T-cell (primary cell): ENCODE measurements at places on chromosomes 1 and 21.
A peak's percentile ranks its signal among the peaks of the same experiment; 100 is the strongest.

DNA sequence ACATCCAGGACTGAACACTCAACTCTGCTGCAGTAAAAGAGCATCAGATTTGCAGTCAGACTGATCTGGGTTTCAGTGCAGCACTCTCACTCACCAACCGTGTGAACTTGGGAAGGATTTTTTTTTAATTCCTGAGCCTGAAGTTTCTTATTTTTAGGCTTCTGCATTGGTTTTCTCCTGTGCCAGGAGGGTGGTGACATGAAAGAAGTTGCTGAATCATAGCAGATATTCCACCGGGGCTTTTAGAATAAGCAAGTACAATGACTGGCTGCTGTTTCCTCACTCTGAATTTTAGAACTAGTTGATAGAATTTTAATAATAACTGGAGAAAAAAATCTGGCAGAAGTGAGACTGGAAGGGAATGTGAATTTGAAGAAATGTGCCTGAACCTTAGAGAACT, 11.6 kb downstream of the ADAM30 start:
- H3K4me1 ChIP-seq: no peaks in the 10 kb centered on the region
- DNase-seq: no peak
- no peak overlapping the region for H3K4me3 ChIP-seq
- no peaks in the 10 kb centered on the region for H3K36me3 ChIP-seq

DNA sequence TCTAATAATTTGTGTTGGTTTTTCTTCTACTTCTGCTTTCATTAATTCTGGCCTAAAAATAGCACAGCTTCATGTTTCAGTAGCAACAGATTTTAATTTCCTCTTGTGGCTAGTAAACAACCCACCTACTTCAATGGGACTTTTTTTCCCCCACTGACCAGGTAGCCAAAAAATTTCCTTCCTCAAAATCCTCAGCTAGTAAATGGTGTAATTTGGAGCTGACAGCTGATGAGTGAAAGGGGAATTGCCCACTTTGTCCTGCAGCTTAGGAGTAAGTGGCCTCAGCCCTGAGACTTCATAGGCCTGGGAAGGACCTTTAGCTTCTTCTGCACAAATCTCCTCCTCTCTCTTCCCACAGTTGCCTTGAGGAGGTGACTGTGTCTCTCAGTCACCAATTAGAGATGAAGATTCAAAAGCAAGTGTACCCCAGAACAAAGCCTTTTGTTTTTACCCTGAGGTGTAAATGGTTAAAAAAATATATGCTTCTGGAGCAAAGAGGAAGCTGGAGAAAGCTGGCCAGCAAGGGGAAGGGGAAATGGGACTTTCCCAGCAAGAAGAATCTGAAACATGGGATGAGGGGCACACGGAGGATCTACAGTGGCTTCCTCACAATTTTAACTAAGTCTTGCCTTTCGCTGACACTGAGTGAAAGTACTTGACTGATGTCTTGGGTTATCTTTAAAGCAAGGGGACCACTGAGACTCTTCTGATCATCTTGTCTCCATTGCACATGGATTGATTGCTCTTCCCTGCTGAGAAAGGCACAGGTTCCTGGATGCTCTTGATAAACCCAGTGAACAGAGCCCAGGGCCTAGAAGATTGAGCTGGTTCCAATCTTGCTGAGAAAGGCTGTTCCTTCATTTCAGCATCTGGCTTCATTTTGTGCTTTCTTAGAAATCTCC, 35.8 kb upstream of the VCAM1 start:
- no peak for DNase-seq
- no peak overlapping the region for H3K27ac ChIP-seq

GRCh38 chr1:37946703-37947360, at the start of gene INPP5B:
TSS of gene INPP5B (minus strand) at chr1:37947053. CDS start at chr1:37946308, 745 bp downstream.
- H3K27me3 ChIP-seq: no peaks in the 10 kb centered on the region
- H3K27ac ChIP-seq: peak within 1 kb of the TSS; percentile 52
- peaks cover 17% of the 10 kb centered on the region for H3K4me1 ChIP-seq

- DNase-seq: no peak
- H3K27me3 ChIP-seq: no peaks in the 10 kb centered on the region
- H3K36me3 ChIP-seq: no peaks in the 10 kb centered on the region
- H3K4me1 ChIP-seq: peaks cover 8% of the 10 kb centered on the region
- H3K4me3 ChIP-seq: no peak overlapping the region
Observed at GRCh38 chr1:183912265-183912886, 107.5 kb downstream of the RGL1 start.

DNA sequence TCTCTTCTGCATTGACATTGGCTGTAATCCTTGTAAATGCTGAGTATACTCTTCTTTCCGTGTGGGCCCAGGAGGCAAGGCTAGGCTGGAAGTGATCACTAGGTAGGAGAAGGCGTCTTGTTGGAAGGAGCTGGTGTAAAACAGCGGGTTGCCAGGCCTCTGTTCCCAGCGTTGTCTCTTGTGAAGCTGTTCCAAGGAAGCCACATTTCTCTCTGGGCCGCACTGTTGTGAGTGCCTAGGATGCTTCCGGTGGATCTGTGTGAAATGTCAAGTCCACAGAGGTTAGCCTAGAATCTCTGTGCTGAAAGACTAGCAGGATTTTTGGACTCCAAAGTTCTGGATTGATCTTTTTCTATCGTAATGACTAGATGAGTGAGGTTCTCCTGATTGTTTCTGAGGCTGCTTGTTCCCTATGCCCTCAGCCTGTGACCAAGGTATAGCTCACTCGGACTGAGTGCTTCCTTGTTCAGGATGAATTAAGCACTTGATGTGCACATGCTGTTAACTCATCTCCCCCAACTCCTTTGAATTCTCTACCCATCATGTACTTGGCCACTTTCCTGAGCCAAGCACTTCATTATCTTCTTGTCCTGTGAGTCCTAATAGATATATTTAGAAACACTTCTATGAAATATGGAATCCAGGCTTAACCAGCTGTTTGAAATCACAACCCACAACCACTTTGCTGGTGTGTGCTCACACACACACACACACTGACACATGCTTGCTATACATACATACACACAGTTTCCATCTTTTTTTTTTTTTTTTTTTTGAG, 63.3 kb downstream of the PBX1 start:
- no peaks in the 10 kb centered on the region for H3K4me1 ChIP-seq
- DNase-seq: no peak
- H3K4me3 ChIP-seq: no peak overlapping the region

- no peak overlapping the region for H3K27ac ChIP-seq
- H3K27me3 ChIP-seq: no peaks in the 10 kb centered on the region
- H3K4me3 ChIP-seq: no peak overlapping the region
- no peaks in the 10 kb centered on the region for H3K36me3 ChIP-seq
Observed at GRCh38 chr1:212257157-212257556, 28.1 kb upstream of the PPP2R5A start.

- H3K27ac ChIP-seq: no peak overlapping the region
- no peak for DNase-seq
- H3K4me1 ChIP-seq: no peaks in the 10 kb centered on the region
- H3K27me3 ChIP-seq: peaks cover 3% of the 10 kb centered on the region
- H3K4me3 ChIP-seq: no peak overlapping the region
Observed at GRCh38 chr1:59928996-59929395, 2.4 kb upstream of the CYP2J2 start.

DNA sequence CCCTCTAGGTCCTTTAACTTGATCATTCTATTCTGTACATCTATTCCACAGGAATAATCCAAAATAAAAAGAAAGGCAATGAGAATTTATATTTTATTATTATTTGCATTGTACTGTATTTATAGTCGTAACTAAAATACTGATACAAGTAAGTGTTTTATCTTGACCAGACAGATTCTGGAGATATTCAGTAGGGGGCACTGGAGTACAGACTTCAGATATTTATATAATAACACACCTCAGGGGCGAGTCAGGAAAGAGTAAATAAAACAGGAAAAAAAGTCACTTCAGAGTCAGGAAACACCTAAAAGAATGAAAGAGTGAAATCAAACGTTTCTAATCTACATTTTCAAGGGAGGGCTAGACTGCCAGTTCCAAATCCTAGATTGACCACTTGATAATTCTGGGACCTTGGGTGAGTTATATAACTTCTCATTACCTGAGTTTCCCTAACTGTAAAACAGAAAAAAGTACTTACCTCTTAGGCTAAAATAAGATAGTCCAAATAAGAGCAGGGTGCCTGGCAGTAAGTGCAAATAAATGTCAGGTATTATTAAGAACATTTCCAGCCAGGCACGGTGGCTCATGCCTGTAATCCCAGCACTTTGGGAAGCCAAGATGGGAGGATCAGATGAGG, 31.1 kb upstream of the MTF1 start:
- DNase-seq: no peak
- H3K4me3 ChIP-seq: no peak overlapping the region
- H3K27me3 ChIP-seq: no peaks in the 10 kb centered on the region
- H3K4me1 ChIP-seq: no peaks in the 10 kb centered on the region

GRCh38 chr1:5979536-5980313, 12.5 kb downstream of the NPHP4 start:
- peaks cover 4% of the 10 kb centered on the region for H3K4me1 ChIP-seq
- H3K27me3 ChIP-seq: no peaks in the 10 kb centered on the region
- peaks cover 6% of the 10 kb centered on the region for H3K36me3 ChIP-seq
- DNase-seq: no peak
- no peak overlapping the region for H3K4me3 ChIP-seq
- H3K27ac ChIP-seq: no peak overlapping the region

DNA sequence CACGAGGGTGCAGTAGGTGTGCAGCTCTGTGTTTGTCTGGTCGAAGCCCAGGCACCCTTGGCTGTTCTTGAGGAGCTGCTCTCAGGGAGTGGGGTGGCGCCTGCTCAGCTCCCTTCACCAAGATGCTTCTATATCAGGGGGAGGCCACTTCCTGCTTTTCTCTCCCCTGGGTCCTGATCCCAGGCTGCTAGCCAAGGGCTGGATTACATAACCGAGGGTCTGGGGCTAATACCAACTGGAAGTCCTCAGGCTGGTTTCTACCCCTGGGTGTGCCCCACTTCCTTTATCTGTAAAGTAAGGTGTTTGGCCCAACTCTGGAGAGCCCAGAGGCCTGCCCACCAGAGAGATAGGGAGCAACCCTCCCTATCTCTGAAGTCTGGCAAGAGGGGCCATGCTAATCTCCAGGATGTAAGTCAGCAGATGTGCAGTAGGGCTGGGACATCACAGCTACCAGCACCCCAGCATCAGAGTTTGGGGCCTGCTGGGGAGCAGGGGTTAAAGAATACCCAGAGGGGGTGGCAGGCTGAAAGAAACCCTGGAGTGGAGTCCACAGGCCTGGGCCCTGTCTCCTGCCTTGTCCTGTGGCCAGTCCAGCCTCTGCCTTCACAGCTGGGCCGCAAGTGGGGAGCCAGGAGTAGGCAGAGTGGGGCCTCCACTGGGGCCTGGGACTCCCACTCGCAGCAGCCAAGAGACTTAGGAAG, 2.1 kb downstream of the SELENBP1 start:
- H3K36me3 ChIP-seq: no peaks in the 10 kb centered on the region
- no peaks in the 10 kb centered on the region for H3K4me1 ChIP-seq
- peaks cover 7% of the 10 kb centered on the region for H3K27me3 ChIP-seq
- no peak overlapping the region for H3K27ac ChIP-seq
- no peak overlapping the region for H3K4me3 ChIP-seq

GRCh38 chr1:85628791-85629531, 48.4 kb downstream of the CCN1 start:
- H3K27ac ChIP-seq: no peak overlapping the region
- H3K27me3 ChIP-seq: no peaks in the 10 kb centered on the region
- no peak overlapping the region for H3K4me3 ChIP-seq
- H3K36me3 ChIP-seq: no peaks in the 10 kb centered on the region

DNA sequence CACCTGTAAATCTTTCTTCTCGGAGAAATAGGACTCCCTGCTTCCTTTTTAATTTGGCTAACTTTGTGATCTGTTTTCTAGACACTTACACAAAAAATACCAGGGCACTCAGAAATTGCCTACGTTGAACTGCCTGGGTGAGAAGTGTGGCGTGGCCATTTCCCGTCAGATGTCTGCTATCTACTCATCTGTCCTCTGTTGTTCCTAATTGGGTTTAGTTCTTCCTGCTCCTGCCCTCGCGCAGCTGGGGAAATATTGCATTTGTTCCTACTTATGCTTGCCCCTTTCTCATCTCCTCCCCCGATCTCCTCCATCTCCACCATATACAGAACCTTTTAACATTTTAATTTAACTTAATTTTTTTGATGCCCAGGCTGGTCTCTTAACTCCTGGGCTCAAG, 55.1 kb downstream of the CD58 start:
- no peaks in the 10 kb centered on the region for H3K27me3 ChIP-seq
- peaks cover 18% of the 10 kb centered on the region for H3K4me1 ChIP-seq
- H3K27ac ChIP-seq: peak overlapping the region; percentile 95
- H3K4me3 ChIP-seq: no peak overlapping the region

- H3K27me3 ChIP-seq: peaks cover 6% of the 10 kb centered on the region
- no peak overlapping the region for H3K27ac ChIP-seq
- no peak for DNase-seq
- no peaks in the 10 kb centered on the region for H3K4me1 ChIP-seq
Observed at GRCh38 chr1:8121261-8122159, 95.4 kb upstream of the ERRFI1 start.

- no peaks in the 10 kb centered on the region for H3K4me1 ChIP-seq
- H3K27ac ChIP-seq: no peak overlapping the region
- H3K27me3 ChIP-seq: no peaks in the 10 kb centered on the region
- no peak overlapping the region for H3K4me3 ChIP-seq
Observed at GRCh38 chr21:38478782-38479181, 19.5 kb downstream of the ERG start.

- H3K27me3 ChIP-seq: no peaks in the 10 kb centered on the region
- no peak overlapping the region for H3K4me3 ChIP-seq
- H3K27ac ChIP-seq: no peak overlapping the region
Observed at GRCh38 chr1:117694543-117694942, 88.7 kb downstream of the TENT5C start.

DNA sequence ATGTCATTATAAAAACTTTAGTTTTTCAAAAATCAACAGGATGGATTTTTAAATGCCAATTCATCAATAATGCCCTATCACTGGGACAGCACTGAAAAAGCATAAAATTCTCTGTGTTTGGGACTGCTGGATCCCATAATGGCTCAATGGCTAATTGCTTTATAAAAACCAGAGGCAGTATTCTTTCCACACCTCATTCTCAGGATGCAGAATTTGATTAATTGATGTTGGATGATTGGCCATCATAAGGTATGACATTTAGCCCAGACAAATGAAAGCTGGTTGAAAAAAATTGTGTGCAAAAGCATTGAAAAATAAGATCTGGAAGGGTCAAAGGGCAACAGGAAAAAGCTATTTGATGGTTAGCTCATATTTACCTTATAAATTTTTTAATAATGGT, 362.2 kb upstream of the SNX7 start:
- no peaks in the 10 kb centered on the region for H3K27me3 ChIP-seq
- no peaks in the 10 kb centered on the region for H3K4me1 ChIP-seq
- no peak overlapping the region for H3K27ac ChIP-seq
- no peak overlapping the region for H3K4me3 ChIP-seq

- H3K4me1 ChIP-seq: no peaks in the 10 kb centered on the region
- no peak overlapping the region for H3K27ac ChIP-seq
- DNase-seq: no peak
- H3K4me3 ChIP-seq: no peak overlapping the region
- no peaks in the 10 kb centered on the region for H3K36me3 ChIP-seq
Observed at GRCh38 chr1:30572192-30572591, 151.2 kb downstream of the MATN1 start.

DNA sequence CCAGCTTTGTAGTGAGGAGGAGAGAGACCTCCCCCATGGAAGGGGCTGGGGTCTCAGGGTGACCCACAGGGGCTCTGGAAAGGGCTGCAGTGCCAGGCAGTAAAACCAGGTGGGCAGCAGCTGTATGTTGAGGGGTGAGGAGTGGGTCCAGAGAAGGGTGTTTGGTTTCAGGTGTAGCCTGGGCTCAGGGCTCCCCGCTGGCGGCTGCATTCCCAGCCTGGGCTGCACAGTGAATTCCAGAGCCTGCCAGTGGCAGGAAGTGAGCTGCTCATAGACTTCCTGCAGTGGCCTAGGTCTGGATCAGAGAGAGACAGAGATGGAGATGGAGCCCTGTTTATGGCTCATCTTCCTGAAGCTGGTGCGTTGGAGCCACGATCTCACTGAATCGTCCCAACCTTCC, 356.4 kb downstream of the PTPRU start:
- H3K4me3 ChIP-seq: no peak overlapping the region
- no peaks in the 10 kb centered on the region for H3K36me3 ChIP-seq
- DNase-seq: no peak
- H3K27ac ChIP-seq: no peak overlapping the region
- no peaks in the 10 kb centered on the region for H3K4me1 ChIP-seq
